Thyroid gland (tissue), 4 donors: ENCODE measurements at places on chromosomes 11 and 22. TPM values are rescaled to one million over a fixed set of nuclear protein-coding genes. Genes with fewer than 3 reads are reported as not detected.

DNA sequence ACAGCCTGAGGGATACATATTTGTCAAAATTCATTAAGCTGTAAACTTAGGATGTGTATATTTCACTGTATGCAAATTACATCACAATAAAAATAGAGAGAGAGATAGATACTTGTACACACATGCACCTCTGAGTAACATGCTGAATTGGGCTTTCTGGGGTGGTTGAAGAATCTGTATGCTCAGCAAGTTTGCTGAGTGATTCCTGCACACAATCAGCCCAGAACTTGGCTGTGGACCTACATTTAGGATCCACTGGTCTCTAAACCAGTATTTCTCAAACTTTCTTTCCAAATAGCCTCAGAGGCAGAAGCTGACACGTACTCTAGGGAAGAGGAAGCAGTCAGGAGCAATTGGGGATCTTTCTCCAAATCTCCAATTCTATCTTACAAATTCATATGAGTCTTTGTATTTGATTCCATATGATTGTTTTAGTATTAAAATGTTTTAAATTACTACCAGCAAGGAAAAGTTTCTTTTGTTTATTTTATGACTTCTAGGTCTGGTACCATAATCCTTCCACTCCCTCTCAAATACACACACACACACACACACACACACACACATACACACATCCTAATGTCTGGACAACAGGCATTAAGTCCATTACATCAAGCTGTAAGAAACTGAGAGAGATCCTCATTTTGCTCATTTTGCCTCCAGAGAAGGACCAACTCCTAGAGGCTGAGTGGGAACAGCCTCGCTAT is 20.0 kb downstream of the SYT13 start:
- no peaks in the 10 kb centered on the region for H3K4me1 ChIP-seq
- H3K4me3 ChIP-seq, result no peak overlapping the region

DNA sequence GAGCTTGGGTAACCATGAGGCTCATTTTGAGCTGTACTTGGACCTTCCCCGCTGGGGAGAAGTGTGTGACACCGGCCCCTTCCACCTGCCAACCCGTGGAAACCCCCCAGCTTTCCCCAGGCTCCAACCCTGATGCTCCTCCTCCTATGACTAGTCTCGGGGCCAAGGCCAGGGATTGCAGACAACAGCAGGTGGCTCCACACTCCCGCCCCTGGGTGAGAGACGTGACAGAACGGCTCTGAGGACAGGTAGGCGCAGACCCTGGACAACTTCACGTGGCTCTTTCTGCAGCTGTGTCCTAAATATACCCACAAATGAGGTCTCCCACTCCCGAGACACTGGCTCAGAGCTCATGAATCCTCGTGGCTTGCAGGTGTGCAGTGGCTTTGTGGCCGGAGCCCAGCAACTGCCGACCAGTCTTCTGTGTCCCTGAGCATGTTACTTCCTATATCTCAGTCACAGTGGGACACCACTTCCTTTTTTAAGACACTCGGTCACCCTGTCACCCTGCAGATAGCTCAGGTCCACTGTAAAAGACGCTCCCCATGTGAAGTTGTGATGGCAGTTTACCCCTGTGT is 55.2 kb downstream of the NECTIN1 start:
- H3K4me1 ChIP-seq, result peaks cover 6% of the 10 kb centered on the region
- H3K27ac ChIP-seq, result no peak overlapping the region
- no peaks in the 10 kb centered on the region for H3K36me3 ChIP-seq
- DNase-seq, result no peak
- H3K4me3 ChIP-seq, result no peak overlapping the region

DNA sequence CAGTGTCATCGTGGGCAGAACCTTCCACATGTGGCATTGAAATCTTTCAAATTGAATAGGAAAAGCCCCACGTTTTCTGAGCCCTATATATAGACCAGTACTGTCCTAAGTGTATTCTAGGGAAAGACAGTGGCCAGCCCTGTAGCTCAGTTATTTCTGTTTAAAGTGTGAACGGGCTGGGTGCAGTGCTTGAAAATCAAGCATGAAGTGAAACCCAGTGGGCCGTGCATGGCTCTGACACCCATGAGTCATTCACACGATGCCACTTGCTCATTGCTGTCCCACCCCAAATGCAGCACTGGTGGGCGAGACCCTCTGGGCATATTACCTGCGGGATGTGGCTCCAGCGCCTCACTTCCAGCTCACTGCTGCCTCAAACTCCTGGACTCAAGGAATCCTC is 29.8 kb upstream of the CCDC188 start:
- no peak overlapping the region for H3K27ac ChIP-seq
- no peaks in the 10 kb centered on the region for H3K36me3 ChIP-seq
- H3K4me3 ChIP-seq, result no peak overlapping the region
- no peak for DNase-seq

GRCh38 chr11:112962579-112963367 is 1.6 kb downstream of the NCAM1 start:
- peak overlapping the region; percentile 67 for H3K4me3 ChIP-seq
- H3K27me3 ChIP-seq, result no peaks in the 10 kb centered on the region
- H3K27ac ChIP-seq, result no peak overlapping the region
- no peaks in the 10 kb centered on the region for H3K36me3 ChIP-seq
- DNase-seq, result peak; percentile 84
- H3K4me1 ChIP-seq, result peaks cover 11% of the 10 kb centered on the region

DNA sequence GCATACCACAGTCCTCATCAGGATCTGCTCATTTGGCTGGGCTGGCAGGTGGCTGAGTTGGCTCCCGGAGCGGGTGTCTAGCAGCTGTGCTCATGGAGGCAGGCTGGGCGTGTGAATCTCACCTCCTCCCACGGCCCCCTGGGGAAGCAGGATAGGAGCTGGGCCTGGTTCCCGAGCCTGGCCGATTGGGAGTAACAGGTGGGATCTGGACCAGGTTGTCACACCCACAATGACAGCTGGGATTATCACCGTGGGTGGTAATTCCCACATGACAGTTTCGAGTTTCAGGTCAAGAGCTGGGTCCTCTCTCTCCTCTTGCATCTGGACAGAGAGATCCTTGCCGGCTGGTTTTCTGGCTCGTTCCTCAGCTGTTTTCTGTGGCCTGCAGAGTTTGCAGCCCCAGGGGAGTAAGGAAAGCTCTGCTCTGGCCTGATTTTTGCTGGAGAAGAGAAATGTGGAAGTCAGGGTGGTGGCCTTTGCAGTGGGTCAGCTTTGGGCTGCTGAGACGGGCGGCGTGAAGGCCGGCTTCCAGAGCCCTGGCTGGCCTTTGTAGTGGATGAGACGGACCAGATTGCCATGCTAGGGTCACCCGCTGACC is 57.0 kb downstream of the BCR start:
- no peaks in the 10 kb centered on the region for H3K27me3 ChIP-seq
- peak overlapping the region; percentile 38 for H3K27ac ChIP-seq
- no peaks in the 10 kb centered on the region for H3K36me3 ChIP-seq
- no peak overlapping the region for H3K4me3 ChIP-seq
- H3K4me1 ChIP-seq, result peaks cover 33% of the 10 kb centered on the region
- DNase-seq, result peak; percentile 59

- H3K27ac ChIP-seq, result no peak overlapping the region
- DNase-seq, result no peak
- H3K4me1 ChIP-seq, result no peaks in the 10 kb centered on the region
Measured at GRCh38 chr11:79006854-79007253, 432.2 kb upstream of the NARS2 start.

DNA sequence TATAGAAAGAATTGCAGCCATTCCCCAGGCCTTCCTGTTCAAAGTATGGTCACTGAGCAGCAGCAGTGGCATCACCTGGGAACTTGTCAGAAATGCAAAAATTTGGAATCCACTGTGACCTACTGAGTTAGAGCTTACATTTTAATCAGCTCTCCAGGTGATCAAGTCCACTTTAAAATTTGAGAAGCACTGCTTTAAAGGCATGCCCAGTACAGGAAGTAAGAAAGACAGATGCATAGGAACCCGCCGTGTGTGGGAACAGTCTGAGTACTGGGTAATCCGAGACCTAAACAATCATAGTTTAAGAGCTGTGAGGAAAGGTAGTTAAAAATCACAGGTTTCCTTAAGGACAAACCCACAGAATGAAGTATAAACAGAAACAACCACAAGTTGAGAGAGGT is 462.4 kb downstream of the RAB38 start:
- H3K27ac ChIP-seq, result no peak overlapping the region
- H3K4me3 ChIP-seq, result no peak overlapping the region
- H3K27me3 ChIP-seq, result no peaks in the 10 kb centered on the region
- no peak for DNase-seq
- H3K36me3 ChIP-seq, result no peaks in the 10 kb centered on the region

- no peaks in the 10 kb centered on the region for H3K27me3 ChIP-seq
- peaks cover 7% of the 10 kb centered on the region for H3K4me1 ChIP-seq
- H3K36me3 ChIP-seq, result no peaks in the 10 kb centered on the region
Measured at GRCh38 chr22:43750751-43751150, 61.4 kb downstream of the EFCAB6 start.

DGCR6 gene
- 6.8 TPM for total RNA-seq

GRCh38 chr11:65882120-65883057 is 2.8 kb downstream of the CTSW start:
- H3K36me3 ChIP-seq, result peaks cover 12% of the 10 kb centered on the region
- H3K27me3 ChIP-seq, result no peaks in the 10 kb centered on the region
- no peak for DNase-seq
- H3K4me1 ChIP-seq, result peaks cover 2% of the 10 kb centered on the region
- H3K27ac ChIP-seq, result no peak overlapping the region
